ENCODE measurements at places on chromosomes 2 and 18. TPM values are rescaled to one million over a fixed set of nuclear protein-coding genes. Genes with fewer than 3 reads are reported as not detected.

The ANKRD30BL gene
- not detected for total RNA-seq

The OTOF gene
- total RNA-seq, result not detected

The FAP gene
- 2.3 TPM for total RNA-seq

The IL1A gene
- total RNA-seq, result not detected

The FBXO41 gene
- 3.6 TPM for total RNA-seq

The ITPRIPL1 gene
- 6.7 TPM for total RNA-seq

The MARCHF4 gene
- not detected for total RNA-seq

DNA sequence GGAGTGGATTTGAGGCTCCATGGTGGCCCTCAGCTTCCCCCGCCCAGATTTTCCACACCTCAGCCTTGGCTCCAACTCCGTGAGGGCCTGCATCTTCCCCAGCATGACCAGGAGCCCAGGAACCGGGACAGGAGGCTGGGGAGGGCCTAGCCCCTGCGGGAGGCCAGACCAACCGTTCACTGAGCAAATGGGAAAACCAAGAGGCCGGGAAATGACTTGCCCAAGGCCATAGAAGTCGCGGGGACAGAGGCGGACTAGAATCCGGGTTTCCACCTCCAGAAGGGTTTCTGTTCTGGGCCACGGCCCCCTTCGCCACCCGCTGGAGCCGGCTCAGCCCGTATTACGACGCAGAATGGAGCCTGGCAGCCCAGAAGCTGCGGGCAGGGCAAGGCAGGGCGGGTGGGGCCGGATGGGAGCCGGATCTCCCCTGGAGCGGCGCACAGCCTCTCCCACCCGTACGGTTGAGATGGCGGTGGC lies 7.9 kb upstream of the CRYBA2 start:
- no peak for DNase-seq

DNA sequence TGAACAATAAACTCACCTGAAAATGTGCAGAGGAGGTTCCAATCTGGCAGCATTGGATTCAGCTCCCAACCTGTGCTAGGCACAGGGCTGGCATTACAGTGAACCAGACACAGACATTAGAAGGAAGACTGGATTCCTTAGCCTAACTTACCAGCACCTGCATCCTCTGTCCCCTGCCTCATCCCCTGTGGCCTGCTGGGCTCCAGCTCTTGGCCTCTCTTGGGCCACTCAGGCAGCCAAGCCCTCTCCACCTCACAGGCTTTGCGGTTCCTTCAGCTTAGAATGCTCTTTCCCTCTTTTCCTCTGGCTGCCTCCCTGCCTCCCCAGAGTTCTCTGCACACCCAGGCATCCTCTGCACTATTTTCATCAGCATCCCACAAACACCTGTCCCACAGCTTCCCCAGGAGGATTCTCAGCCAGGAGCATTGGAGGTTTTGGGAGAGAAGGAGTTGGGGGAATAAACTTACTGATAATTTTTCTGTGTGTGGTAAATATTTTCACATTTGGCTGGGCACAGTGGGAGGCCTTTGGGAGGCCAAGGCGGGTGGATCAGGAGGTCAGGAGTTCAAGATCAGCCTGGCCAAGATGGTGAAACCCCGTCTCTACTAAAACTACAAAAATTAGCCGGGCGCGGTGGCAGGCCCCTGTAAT lies 132.0 kb downstream of the INHBB start:
- no peak for DNase-seq

DNA sequence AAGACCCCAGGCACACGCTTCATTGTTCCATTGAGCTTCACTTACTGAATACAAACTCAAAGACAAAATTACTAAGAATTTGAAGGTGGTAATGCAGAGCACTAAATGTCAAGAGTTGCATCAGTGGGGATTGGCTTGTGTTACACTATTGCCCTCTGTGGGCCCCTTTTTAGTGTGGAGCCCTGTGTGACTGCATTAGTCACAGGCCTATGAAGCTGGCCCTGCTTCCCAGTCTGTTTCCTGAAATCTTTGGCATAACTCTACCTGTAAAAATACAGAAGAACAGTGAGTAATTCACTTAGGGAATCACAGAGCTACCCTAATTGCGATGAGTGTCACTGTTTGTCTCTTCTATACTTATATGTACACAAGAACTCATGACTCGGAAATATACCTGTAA lies 40.0 kb upstream of the STPG4 start:
- DNase-seq, result no peak

- DNase-seq, result no peak
Observed at GRCh38 chr2:165743442-165743841, 50.6 kb downstream of the GALNT3 start.

- DNase-seq, result no peak
Observed at GRCh38 chr18:23716516-23716915, 27.3 kb downstream of the LAMA3 start.

DNA sequence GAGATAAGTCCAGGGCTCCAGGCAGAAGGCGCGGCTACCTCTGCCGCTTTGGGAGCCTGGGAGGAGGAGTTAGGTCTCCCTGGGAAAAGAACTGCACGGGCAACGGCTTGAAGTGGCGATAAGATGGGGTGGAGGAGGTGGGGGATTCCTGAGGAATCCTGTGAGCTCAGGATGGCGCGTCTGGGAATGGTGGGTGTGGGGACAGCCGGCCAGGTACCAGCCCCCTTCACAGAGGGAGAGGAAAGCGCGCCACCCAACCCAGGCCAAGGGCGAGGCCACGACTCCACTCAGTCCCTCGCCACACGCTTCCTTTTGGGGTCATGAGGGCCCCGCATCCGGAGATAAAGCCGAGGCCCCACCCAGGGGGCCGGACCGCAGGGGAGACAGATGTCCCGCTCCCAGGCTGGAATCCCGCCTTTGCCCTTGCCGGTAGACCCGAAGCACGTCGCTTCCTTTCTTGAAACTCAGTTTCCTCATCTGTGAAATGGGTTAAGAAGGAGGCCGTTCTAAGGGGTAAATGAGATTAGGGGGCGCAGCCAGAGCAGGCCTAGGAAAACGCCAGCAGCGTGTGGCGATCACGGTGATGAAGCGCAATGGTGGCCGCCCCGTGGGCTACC lies 1.7 kb upstream of the CTDSP1 start:
- no peak for DNase-seq

DNA sequence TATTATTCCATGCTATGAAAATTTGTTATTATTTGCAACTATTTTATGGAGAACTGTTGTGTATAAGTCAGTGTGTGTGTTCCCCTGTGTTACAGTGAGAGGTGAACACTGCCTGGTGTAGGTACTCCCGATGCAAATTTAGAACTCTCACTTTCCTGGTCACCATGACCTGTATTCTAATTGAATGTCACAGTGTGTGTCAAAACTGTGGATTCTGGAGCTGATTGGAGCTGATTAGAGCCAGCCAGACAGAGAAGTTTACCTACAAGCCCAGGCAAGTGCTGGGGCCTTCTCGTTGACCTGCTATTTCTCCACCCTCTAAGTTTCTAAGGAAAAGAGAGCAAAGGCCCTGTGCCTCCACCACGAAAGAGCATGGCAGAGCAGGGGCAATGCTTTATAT lies 216.0 kb downstream of the NYAP2 start:
- DNase-seq, result no peak

Data from SK-MEL-5 (cell line).